ENCODE measurements at places on chromosomes 13 and 19.

GRCh38 chr13:110397436-110398115 lies 90.5 kb downstream of the COL4A2 start:
- no peak for DNase-seq

DNA sequence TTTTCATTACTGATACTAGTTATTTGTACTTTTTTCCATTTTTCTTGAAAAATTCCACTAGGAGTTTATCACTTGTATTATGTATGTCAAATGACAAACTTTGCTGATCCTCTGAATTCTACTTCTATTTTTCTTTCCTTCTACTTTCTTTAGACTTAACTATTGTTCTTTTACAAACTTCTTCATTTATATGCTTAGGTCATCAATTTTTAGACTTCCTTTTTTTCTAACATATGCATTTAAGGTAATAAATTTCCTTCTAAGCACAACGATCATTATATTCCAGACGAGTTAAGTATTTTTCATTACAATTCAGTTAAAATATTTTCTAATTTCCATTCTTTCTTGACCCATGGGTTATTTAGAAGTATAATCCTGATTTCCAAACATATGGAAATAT lies 240.8 kb downstream of the NHLRC3 start:
- no peak for DNase-seq

- no peak for DNase-seq
Observed at GRCh38 chr19:8311461-8312260, 3.5 kb upstream of the CD320 start.

DNA sequence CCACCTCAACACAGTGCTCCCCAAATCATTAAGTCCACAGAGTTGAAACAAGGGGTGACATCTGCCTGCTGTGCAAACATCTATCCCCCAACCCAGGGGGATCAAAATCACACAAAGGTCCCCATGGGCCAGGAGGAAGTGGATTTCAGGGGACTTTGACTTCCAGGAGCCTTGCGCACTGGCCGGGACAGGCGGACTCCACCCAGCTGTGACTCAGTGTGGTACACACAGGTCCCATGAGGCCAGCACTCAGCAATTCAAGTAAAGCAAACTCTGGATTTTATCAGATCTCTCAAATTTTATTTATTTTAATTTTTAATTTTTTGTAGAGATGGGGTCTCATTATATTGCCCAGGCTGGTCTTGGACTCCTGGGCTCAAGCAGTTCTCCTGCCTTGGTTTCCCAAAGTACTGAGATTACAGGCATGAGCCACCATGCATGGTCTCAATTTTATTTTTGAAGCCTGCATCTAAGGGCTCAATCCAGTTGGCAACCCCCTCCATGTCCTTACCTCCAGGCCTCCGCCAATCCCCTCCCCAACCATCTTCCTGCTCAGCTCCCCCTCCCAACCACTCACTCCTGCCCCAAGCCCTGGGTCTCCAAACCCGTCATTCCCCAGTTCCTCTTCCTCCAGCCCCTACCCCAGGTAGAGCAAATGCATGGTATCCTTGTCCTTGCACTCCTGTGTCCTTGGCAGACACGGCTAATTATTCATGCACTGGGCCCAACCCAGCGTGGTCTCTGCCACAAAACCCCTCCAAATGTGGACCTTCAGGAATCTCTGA lies 18.2 kb downstream of the ARHGAP33 start:
- DNase-seq: no peak

- peak; percentile 66 for DNase-seq
Observed at GRCh38 chr19:44570984-44571684, 41.7 kb upstream of the CEACAM20 start.

- no peak for DNase-seq
Observed at GRCh38 chr13:97477844-97478243, 43.9 kb downstream of the RAP2A start.

DNA sequence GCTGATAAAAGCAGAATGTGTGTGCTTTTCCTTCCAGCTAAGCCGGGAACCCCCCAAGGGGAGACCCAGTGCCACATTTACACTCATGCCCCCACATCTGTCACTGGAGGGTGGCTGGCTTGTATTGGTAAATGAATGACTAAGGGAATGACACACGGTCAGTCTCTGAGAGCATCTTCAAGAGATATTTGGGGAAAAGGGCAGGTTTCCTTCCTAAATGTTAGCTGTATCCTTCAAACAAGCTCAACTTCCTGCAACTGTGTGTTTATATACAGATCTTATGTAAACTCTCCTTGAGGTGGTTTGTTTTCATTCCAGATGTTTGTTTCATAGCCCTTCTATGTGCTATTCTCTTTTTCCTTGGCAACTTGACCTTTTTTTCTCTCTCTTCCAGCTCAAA lies 192.6 kb downstream of the COL4A1 start:
- no peak for DNase-seq

GRCh38 chr13:23715762-23716235 lies 145.6 kb downstream of the TNFRSF19 start:
- DNase-seq: no peak

DNA sequence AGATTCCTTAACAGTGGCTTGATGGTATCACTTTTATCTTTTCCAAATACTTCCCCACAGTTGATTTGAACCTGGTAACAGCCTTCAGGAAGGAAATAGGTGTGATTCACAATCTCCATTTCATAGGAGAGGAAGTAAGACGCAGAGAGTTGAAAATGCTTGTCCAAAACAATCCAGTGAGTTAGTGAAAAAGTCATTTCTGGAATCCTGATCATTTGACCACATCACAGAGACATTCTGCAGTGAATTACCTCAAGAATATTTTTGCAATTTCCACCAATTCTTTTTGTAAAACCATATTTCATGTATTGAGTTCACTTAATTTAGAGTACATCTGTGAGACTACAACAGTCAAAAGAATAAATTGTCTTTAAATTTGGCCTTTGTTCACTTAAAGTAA lies 292.8 kb downstream of the DCLK1 start:
- DNase-seq: no peak

DNA sequence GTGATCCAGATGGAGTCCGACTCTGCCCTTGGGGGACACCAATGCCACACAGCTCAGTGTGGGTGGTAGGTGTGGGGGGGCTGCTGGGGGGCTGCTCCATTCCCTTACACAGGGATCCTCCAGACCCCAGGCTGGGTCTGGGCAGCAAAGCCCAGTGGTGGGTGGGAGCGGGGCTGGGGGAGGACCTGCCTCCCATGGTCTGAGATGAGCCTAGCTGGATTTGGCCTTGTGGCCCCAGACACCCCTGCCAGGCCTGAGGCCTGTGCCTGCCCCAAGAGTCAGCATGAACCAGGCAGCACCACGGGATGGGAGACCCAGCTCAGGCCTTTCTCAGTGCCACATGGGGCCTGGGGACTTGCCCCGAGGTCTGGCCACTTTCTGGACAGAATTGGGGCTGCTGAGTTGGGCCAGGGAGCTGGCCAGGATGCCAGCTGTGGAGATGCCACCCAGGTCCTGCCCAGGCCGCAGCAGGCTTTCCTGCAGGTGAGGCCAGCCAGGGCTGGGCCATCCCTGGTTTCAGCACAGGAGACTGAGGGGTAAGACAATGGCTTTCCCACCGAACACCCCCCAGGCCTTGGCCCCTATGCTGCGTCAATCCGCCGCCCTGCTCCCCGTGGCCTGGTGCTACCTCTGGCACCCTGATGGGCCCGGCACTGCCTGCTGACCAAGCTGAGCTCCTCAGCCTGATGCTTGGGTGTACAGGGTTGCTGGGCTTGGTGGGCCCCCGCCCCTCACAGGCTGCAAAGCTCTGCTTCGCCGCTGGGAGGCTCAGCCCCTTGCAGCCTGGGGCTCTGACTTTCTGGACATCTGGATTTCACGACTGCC lies 24.2 kb downstream of the CEBPG start:
- no peak for DNase-seq

DNA sequence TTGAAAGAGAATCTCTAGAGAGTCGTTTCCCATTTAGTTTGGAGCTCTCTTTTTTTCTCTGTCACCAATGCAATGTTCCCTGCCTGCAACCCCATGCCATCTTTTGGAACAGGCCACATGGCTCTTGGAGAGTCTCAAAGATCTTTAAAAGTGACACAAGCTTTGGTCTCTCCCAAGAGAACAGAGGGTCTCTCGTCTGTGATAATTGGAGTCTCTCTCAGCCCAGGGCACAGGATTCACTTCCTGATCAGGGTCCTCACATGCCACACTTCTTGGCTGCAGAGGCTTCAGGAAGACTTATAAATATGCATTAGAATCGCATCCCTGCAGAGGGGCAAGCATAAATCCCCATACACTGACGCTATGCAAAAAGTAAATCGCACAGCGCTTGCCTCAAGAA lies 240.5 kb downstream of the IRS2 start:
- no peak for DNase-seq

- DNase-seq: no peak
Observed at GRCh38 chr13:32988608-32989289, 27.5 kb upstream of the KL start.

DNA sequence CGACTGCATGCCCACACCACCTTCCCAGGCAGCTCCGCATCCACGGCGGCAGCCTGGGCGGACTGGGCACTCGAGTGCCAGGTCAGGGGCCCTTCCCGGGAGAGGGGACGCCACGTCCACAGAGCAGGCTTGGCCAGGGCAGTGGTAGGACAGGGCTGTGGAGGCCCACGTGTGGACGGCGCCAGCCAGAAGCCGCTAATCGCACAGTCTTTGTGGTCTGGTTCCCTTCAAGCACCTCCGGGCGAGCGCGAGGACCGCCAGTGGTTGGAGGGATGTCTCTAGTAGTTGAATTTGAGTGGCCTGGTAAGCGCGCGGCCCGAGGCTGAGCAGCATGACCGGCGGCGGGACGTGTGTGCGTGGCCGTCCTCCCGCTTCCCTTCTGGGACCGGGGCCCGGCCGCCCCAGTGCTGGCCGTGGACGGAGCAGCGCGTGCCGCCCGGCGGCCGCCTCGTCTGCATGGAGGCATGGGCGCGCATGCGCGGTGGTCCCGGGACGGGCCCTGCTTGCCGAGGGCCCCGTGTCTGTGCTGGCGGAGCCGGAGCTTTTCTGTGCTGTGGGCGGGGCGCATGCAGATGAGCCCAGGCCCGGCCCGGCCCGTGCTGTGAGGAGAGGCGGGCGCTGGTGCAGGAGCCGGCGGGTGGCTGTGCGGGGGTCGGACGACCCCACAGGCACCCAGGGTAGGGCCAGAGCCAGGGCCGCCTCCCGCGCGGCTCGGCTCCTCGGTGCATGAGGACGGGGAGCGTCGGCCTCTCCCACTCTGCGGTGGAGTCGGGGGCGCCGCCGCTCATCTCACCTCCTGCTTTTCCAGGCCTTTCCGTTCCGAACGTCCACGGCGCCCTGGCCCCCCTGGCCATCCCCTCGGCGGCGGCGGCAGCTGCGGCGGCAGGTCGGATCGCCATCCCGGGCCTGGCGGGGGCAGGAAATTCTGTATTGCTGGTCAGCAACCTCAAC lies 8.6 kb downstream of the PTBP1 start:
- no peak for DNase-seq

GRCh38 chr19:37817180-37817981 lies 38.0 kb upstream of the ZNF573 start:
- DNase-seq: peak; percentile 86

DNA sequence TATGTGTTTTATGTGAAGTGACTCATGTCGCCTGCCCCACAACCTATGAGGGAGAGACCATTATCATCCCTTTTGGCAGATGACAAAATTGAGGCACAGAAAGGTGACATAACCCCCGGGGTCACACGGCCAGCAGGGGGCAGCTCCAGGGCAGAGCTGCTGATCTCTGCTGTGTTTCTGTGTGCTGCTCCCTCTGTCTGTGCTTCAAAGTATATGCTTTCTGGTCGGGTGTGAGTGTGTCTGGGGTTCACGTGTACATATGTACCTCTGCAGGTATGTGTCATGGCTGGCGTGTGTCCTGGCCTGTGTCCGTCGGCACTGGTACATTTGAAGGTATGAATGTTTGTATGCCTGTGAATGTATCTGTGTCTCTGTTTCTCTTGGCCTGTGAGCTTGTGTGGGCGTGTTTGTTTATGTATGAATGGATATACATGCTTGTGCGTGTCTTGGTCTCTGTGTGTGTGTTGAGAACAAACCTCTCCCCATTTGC lies 7.1 kb downstream of the LIPE start:
- DNase-seq: no peak

- no peak for DNase-seq
Observed at GRCh38 chr19:53696951-53697350, 65.2 kb downstream of the DPRX start.

DNA sequence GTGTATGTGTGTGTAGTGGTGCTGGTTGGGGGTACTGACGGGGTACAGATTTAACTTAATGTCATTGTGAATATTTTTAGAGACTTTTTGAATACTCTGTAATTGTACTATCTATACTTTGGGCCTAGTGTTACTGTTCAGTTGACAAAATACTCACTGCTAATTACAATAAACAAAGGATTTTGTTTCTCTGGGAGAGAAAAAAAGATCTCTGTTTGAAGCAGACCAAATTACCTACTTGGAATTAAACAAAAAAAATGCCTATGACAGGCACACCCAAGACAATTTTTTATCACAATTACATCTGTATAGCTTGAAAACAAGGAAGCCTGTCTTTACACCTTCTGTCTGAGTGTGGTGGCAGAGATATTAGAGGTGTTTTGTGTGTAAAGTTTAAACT lies 45.1 kb downstream of the OLFM4 start:
- DNase-seq: no peak

DNA sequence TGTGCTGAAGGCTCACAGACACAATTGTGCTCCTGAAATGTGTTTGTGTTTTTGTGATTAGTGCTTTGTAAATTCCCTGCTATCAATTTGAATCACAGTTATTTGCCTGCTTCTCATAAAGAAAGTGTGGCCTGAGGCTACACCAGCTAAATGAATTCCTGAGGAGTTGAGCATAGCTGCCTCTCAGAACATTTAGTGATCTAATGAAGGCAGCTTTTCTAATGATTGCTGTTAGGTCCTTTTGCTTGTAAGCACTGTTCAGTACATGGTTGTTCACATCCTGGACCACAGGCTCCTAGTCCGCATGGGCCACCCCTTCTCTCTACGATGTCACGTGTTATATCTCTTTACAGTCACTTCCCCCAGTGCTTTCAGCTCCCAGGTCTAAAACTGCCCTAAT lies 238.2 kb downstream of the B3GLCT start:
- DNase-seq: no peak

DNA sequence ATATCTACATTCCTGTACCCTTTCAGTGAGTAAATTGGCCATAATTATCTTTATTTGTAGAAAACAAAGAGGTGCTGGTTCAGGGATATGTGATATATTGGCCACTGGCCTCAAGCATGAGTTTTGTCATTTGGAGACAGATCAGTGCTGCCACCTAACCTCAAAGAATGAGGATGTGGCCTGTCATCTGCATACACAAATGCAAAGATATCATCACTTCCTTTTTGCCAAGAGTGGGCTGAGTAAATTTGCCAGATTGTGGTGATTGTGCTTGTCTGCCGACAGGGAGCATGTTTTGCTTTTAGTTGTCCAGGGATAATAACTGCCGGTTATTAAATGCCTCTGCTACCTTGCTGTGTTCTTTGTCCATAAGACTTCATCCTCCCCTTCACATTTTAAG lies 44.2 kb downstream of the WASF3 start:
- no peak for DNase-seq

All from right kidney (tissue), 9 donors.